ENCODE measurements at places on chromosomes 7 and 10.

GRCh38 chr10:112835944-112836451 lies 114.0 kb upstream of the TCF7L2 start:
- ATAC-seq: no peak

- no peak for ATAC-seq
These were observed 22.0 kb downstream of the KLF6 start for GRCh38 chr10:3763035-3763456.

GRCh38 chr7:13198036-13198435 lies 510.6 kb downstream of the ARL4A start:
- peak; percentile 35 for ATAC-seq

DNA sequence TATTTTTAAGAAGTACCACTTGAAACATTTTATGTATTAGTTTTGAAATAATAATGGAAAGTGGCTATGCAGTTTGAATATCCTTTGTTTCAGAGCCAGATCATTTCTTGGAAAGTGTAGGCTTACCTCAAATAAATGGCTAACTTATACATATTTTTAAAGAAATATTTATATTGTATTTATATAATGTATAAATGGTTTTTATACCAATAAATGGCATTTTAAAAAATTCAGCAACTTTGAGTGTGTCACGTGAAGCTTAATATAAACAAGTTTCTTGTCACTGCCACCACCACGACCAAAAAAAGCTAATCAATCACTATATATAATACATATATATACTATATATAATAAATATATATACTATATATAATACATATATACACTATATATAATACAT lies 4.8 kb downstream of the IL6 start:
- no peak for ATAC-seq

- no peak for ATAC-seq
These were observed 206.6 kb downstream of the DIP2C start for GRCh38 chr10:482848-483247.
